Iris pigment epithelial cell (primary cell): ENCODE measurements at places on chromosomes 12 and 14.

- DNase-seq = no peak
These were observed 72.0 kb downstream of the GALNT9 start for GRCh38 chr12:132257206-132257954.

- DNase-seq = no peak
These were observed 159.3 kb downstream of the DAD1 start for GRCh38 chr14:22429546-22430294.

GRCh38 chr14:81550001-81550637 is 16.5 kb upstream of the SEL1L start:
- no peak for DNase-seq

GRCh38 chr12:38788106-38788505 is 117.3 kb downstream of the CPNE8 start:
- DNase-seq = no peak

GRCh38 chr12:9868311-9868801 is 798 bp downstream of the CLEC2B start:
- no peak for DNase-seq

- DNase-seq = no peak
These were observed 2.8 kb downstream of the CFAP73 start for GRCh38 chr12:113152196-113152834.

GRCh38 chr12:98387444-98387843 is 127.9 kb upstream of the TMPO start:
- no peak for DNase-seq

DNA sequence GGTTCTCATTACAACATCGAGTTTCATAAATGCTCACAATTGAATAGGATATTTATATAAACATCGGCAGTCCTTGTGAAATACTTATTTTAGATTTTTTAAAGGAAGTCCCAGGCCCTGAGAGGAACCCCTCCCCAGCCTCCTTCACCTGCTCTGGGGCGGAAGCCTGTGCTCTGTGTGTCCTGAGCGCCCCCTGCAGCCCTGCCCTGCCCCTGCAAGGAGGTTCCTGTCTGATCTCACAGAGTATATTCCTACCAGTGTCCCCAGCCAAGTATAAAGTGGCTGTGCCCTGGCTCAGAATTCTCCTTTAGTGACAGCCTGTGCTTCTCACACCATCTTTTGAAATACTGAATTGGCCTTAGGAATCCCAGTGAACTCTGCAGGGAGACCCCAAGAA is 659.5 kb downstream of the TMEM121 start:
- DNase-seq = no peak

GRCh38 chr12:99224237-99224636 is 423.3 kb upstream of the GARIN6 start:
- no peak for DNase-seq

- DNase-seq = no peak
These were observed 465.7 kb upstream of the MGAT4C start for GRCh38 chr12:86721713-86722397.

GRCh38 chr12:4106621-4107020 is 166.9 kb upstream of the CCND2 start:
- no peak for DNase-seq
